ENCODE measurements at places on chromosomes 6 and 20.

DNA sequence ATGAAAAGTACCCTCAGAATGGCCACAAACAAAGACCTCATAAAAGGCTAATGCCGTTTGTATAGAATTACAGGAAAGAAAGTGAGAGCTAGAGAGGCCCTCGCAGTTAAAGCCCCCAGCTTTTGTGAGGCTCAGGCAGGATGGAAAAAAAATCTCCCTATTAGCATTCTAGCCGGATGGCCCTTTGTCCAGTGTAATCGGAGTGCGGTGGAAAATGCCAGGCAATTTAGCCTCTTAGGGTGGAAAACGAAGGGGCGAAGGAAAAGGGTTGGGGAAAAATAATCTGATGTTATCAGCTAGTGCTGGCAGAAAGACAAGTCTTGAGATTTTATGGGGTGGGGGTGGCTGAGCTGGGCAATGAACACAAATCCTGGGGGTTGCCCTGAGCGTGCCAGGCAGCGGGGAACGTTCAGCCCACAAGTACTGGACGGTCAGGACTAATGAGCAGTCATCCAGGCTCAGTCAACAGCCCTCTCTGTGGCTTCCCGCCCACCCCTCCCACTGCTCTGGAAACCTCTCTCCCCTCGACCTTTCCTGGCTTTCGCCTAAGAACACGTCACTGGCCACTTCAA is 92.4 kb downstream of the PSMG4 start:
- DNase-seq, result no peak

DNA sequence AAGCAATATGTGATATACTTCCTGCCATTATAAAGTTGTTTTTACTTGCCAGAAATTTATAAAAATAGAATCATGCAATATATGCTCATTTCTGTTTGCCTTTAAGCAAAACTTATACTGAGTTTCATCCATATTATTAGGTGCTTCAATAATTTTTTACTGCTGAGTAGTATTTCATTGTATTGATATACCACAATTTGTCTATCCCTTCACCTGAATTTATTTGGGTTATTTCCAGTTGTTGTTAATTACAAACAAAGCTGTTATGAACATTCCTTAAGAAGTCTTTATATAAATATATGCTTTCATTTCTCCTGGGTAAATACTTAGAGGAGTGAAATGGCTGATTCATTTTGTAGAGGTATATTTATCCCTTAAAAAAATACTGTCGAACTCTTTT is 864.1 kb downstream of the HACE1 start:
- no peak for DNase-seq

GRCh38 chr6:156782691-156783320 is 5.6 kb downstream of the ARID1B start:
- DNase-seq, result no peak

DNA sequence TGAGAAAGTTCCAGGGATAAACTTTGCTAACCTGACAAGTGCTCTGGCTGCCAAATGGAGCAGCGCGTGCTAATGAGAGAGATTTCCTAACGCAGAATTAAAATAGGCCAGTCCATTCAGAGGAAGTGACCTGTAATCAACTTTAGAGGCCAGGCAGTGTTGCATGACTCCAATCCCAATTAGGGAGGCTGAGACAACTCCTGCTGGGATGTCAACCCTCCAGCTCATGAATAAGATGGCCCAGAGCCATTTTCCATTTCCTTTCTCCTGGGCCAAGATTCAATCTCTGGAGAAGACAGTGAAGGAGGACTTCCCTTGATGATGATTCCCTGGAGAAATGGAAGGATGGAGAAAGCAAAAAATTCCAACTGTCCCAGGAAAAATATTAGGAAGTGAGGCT is 241.5 kb upstream of the RNF24 start:
- no peak for DNase-seq

DNA sequence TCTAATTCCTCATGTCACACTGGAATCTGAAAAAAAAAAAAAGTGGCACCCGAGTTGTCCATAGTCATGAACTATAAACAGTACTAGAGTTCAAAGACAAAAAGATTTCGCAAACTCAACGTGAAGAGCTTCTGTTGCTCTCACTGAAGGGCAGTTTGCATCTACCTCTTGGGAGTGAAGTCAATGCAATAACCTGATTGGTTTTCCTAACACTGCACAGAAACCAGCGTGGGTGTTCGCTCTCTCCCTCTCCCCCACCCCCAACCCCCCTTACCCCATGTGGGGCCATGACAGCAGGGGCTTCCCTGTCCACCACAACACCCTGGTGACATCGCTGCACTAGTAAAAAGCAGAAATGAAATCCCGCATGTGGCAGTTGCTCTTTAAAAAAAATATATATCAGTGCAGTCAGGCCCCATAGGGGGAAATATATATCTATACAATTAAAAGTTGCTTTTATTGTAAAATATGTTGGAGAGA is 66.9 kb downstream of the GMPR start:
- no peak for DNase-seq

Data from HT-29 (cell line).